ENCODE measurements at places on chromosomes 7 and 10. TPM values are rescaled to one million over a fixed set of nuclear protein-coding genes. Genes with fewer than 3 reads are reported as not detected.

Gene ITIH5
- not detected for total RNA-seq

Gene LRRD1
- total RNA-seq, result not detected

Gene NPY4R
- total RNA-seq, result 3.1 TPM

Gene POP7
- 62.7 TPM for total RNA-seq

Gene IFT22
- 53.0 TPM for total RNA-seq

Gene MYO3A
- total RNA-seq, result not detected

Gene GIMAP4
- not detected for total RNA-seq

Gene UTF1
- not detected for total RNA-seq

- no peak overlapping the region for H3K4me3 ChIP-seq
- H3K27ac ChIP-seq, result no peak overlapping the region
- no peak for DNase-seq
- peaks cover 8% of the 10 kb centered on the region for H3K4me1 ChIP-seq
These were observed 141.0 kb downstream of the PTEN start for GRCh38 chr10:88004451-88004850.

DNA sequence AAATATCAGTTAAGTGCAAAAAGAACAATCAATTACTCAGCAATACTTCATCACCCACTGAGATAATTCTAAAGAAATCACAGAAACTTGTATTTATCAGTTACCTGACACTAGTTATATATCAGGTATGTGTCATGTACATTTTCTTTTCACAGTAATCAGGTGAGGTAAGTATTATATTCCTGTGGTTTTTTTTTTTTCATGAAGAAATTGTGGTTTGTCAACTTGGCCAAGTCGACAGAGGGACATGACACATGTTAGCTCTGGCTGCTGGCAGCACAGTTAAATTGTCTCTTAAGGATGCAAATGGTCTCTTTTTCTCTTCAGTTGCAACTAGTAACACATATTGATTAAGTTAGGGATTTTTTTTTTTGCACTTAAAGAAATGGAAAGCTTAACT lies 13.7 kb upstream of the GPR141 start:
- no peak overlapping the region for H3K4me3 ChIP-seq
- DNase-seq, result no peak
- no peaks in the 10 kb centered on the region for H3K36me3 ChIP-seq
- H3K4me1 ChIP-seq, result no peaks in the 10 kb centered on the region

DNA sequence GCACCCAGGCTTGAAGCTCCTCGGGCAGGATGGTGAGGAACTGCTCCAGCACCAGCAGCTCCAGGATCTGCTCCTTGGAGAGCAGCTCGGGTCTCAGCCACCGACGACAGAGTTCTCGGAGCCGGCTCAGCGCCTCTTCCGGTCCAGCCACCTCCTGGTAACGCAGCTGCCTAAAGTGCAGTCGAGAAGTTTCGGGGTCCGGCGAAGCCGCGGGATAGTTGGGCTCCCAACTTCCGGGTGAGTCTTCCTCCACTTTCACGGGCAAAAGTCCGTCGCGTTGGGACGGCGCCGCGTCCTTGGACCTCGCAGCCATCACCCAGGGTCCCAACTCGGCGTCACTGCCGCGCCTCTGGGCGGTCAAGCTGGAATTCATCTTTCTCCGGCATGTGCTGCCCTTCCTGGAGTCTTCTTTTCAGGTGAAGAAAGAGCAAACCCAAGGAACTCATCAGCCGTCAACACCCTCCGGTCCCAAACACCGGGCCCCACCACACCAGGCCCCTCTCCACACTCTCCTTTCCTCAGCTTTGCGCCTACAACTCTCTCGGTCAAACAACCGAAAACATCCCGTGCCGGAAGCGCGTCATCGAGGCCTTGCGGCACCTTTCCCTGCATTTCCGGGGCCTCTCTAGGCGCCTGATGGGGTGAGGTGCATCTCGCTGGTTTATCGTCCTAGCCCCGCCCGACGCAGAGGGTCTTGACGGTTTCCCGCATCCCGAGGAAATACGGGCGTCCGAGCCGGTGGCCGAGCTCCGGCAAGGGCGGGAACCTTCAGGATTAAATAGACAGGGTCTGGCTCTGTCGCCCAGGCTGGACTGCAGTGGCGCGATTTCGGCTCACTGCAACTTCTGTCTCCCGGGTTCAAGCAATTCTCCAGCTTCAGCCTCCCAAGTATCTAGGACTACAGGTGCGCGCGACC lies at the start of gene ZNF394:
Gene ZNF394, minus strand, starts transcription at position 561 of the 916 bp plus-strand sequence. Its CDS starts 188 bp downstream, at position 373.
- peak; percentile 88 for DNase-seq
- peak within 1 kb of the TSS; percentile 76 for H3K4me3 ChIP-seq
- peak within 1 kb of the TSS; percentile 57 for H3K27ac ChIP-seq
- H3K36me3 ChIP-seq, result peaks cover 9% of the 10 kb centered on the region
- H3K4me1 ChIP-seq, result peaks cover 19% of the 10 kb centered on the region
- H3K27me3 ChIP-seq, result no peaks in the 10 kb centered on the region

DNA sequence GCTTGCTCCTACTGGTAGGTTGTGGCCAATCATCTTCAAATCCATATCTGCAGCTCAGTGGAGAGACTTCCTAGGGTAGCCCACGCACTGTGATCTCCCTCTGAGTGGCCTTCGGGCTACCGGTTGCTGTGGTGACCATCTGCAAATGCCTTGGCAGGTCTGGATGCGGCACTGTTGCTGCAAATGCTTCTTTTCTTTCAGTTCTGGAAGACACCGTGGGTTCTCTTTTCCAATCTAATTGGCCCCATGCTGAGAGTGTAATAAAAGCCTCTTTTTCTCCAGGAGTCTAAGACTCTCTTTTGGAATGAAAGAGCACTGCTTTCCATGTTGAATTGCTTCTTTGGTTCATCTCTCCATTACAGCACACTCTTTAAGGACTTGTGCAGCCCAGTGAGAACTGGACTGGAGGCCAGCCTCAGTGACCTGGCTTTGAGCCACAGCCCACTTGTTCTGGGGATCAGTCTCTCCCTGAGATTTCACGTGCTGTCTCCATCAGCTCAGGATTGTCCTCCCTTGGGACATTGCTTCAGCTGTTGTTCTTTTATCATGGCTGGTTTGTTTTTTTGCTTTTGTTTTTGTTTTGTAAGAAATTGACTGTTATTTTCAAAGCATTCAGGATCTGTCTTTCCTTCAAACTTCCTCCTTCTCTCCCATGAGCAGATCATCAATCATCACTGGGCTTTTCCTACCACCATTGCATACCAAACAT lies 286.6 kb downstream of the BMPER start:
- no peaks in the 10 kb centered on the region for H3K4me1 ChIP-seq
- H3K27me3 ChIP-seq, result no peaks in the 10 kb centered on the region
- DNase-seq, result no peak
- H3K36me3 ChIP-seq, result no peaks in the 10 kb centered on the region

GRCh38 chr10:66187053-66187733 lies 738.6 kb upstream of the LRRTM3 start:
- no peaks in the 10 kb centered on the region for H3K4me1 ChIP-seq
- H3K27me3 ChIP-seq, result no peaks in the 10 kb centered on the region
- H3K27ac ChIP-seq, result no peak overlapping the region
- no peak for DNase-seq
- no peak overlapping the region for H3K4me3 ChIP-seq
- H3K36me3 ChIP-seq, result no peaks in the 10 kb centered on the region

DNA sequence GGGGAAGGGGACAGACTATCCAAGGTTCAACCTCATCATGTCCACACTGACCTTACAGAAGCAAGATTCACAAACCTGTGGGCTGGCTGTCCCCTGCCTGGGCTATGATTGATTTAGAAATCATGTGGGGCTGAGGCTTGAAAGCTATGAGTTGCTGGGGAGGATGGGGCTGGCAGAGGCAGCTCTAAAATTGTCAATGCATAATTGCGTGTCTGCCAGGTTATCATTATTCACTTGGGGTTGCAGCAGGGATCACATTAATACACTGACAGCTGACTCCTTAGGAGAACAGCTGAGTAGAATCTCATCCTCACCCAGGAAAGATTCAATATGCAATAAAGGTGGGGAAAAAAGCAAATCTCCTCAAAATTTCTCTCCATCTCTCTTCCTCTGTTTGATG lies 866.3 kb downstream of the CCSER2 start:
- no peaks in the 10 kb centered on the region for H3K4me1 ChIP-seq
- no peaks in the 10 kb centered on the region for H3K36me3 ChIP-seq
- no peak for DNase-seq
- no peaks in the 10 kb centered on the region for H3K27me3 ChIP-seq

DNA sequence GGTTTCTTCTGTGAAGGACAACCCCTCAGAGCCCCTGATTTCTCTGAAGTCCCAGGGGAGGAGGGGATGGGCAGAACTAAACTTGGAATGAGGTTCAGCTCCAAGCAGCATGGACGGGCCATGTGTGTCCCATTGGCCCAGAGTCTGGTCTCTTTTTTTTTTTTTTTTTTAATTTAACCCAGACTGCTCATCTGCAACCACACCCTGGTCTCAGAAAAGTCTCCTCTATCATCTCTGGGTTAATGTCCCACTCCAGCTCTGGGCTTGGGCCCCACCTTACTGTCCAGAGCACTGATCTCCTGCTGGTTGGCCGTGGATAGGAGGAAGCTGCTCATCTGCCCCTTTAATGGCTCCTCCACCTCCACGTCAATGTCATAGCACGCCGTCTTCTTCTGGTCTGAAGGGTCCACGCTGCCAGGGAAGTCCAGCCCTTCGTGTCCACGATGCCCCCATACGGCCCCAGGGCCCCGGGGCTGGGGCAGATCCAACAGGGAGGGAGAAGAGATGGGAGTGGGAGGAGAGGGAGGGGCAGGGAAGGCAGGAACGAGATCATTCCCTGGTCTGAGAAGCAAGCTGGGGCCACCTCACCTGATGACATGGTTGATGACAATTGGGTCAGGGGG lies 7.7 kb downstream of the CHPF2 start:
- peaks cover 19% of the 10 kb centered on the region for H3K36me3 ChIP-seq
- H3K27me3 ChIP-seq, result no peaks in the 10 kb centered on the region
- no peak overlapping the region for H3K27ac ChIP-seq
- H3K4me3 ChIP-seq, result no peak overlapping the region
- no peak for DNase-seq
- no peaks in the 10 kb centered on the region for H3K4me1 ChIP-seq

DNA sequence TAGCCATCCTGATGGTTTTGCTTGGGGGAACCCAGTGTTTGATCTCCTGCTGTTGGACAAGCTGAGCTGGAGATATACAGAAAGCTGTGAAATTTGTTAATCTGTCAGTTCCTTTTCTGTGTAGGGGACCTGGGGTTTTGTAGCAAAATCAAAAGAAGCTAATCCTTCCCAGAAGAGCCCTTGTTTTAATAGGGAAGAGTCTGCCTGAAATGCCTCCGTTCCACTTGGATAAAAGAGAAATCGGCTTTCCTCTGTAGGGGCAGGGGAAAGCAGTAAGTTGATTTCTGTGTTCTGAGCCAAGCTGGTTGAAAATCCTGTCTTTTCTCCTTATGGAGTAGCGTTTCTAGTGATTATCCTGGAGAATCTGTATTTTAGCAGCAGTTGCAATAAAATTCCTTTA lies 472.6 kb downstream of the SORCS3 start:
- no peak overlapping the region for H3K4me3 ChIP-seq
- H3K27me3 ChIP-seq, result no peaks in the 10 kb centered on the region
- no peaks in the 10 kb centered on the region for H3K36me3 ChIP-seq
- H3K4me1 ChIP-seq, result no peaks in the 10 kb centered on the region

GRCh38 chr7:22607180-22607579 lies 107.2 kb upstream of the STEAP1B start:
- no peak overlapping the region for H3K27ac ChIP-seq
- H3K36me3 ChIP-seq, result no peaks in the 10 kb centered on the region
- H3K4me3 ChIP-seq, result no peak overlapping the region
- H3K27me3 ChIP-seq, result no peaks in the 10 kb centered on the region

DNA sequence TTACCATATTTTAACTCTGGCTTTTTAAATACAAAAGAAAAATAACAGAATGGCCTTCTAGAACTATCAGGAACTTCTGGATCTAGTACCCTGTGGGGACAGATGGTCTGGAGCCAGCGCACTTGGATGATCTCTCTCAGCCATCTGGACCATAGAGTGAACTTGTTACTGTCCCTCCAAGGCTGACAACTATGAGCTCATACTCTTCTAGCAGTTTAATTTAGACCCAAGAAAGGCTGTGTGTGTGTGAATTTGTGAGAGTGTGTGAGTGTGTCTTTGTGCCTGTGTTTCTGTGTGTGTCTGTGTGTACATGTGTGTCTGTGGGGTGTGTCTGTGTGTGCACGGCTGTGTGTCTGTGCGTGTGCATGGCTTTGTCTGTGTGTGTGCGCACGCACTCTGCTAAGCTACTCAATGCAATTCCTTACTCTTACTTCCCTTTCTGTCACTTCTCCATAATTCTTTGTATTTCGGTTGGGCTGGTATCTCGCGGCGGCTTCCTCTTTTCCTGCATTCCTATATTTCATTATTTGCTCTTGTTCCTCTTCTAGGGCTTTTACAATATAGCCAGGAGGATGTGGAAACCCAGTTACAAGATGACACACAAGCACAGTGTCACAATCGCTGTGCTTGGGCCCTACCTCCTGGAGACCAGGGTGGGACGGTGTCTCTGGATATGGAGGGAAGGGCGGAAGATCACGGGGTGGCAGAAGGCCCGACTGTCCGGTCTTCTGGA lies 51.9 kb downstream of the IKZF1 start:
- no peak overlapping the region for H3K4me3 ChIP-seq
- DNase-seq, result no peak
- no peaks in the 10 kb centered on the region for H3K36me3 ChIP-seq
- peaks cover 95% of the 10 kb centered on the region for H3K27me3 ChIP-seq
- no peak overlapping the region for H3K27ac ChIP-seq
- H3K4me1 ChIP-seq, result no peaks in the 10 kb centered on the region

DNA sequence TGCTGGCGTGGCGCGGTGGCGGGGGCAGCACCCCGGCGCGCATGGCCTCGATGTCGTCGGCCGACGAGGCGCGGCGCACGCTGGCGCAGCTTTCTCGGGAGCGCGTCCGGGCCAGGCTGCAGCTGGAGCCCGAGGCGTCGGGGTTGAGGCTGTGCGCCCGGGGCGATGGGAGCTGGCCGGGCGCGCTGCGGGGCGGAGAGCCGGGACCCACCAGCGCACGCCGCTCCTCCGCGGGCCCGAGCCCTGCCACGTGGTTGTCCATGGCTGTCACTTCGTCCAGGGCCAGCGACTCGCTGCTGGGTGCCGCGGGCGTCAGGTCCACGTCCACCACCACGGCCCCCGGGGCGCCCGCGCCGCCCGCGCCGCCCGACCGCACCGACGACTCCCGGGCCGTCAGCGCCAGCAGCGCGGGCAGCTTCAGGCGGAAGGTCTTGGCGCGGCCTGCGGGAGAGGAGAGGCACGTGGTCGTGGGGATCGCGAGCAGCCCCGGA lies 20.0 kb downstream of the KCNH2 start:
- no peak for DNase-seq
- H3K4me1 ChIP-seq, result no peaks in the 10 kb centered on the region
- peaks cover 39% of the 10 kb centered on the region for H3K27me3 ChIP-seq
- no peaks in the 10 kb centered on the region for H3K36me3 ChIP-seq
- H3K4me3 ChIP-seq, result no peak overlapping the region
